ENCODE measurements at places on chromosomes 16 and 17.

DNA sequence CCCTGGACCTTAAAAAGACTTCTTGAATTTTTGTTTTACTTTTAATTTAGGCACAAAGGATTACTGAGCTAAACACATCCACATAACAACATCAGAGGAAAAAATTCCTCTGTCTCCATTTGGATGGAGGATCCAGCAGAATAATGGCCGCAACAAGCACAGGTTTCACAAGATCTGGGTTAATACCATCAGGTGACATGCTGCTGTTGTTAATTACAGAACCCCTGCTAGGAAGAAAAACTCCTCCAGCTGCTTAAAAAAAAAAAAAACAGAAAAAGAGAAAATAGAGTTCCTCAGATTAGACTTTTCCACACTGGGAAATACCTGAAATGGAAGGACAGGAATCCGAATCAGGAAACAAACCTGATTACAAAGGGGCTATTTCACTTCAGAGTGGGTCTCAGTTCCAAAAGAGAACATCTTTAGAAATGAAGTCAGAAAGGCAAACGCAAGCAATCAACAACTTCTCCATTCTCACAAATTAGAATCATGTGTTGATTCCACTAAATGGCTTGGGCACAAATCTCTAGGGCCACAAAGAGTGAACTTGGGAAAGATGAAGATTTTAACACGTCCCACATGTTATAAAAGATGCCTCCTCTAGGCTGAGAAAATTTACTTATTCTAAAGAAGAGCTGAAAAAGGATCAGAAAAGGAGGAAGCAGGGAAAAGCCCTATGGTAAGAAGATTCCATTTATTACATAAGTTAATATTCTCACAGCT is 44.0 kb downstream of the SPOP start:
- no peak for DNase-seq

DNA sequence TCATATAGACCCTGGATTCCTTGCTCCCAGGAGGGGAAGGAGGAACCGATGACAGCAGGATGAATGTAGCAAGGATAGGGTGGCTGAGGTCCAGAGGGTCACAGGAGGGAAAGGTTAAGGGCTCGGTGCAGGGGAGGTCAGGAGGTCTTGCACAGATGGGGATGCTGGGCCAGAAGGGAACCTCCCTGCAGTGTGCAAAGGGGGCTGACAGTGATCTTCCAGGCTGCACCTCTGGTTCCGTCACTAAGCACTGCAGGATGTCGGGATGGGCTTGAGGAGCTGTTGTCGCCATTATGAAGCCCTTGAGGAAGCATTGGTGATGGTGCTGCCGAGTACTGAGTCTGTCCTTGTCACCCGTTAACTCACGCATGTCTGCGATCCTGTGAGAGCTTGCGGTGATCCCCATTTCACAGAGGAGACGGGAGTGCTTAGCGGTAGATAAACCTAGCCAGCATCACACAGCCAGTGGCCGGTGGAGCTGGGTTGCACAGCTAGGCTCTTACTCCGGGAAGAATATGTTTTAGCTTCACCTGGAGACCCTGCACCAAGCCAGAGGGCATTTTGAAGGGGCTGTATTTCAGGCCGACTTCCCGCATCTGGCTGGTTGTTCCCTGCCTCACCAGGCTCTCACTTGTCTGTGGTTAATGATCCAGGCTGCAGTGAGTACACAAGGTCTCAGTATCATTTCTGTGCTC is 120.4 kb downstream of the SNX29 start:
- no peak for DNase-seq

GRCh38 chr17:6599364-6599763 is 41.1 kb downstream of the KIAA0753 start:
- no peak for DNase-seq

DNA sequence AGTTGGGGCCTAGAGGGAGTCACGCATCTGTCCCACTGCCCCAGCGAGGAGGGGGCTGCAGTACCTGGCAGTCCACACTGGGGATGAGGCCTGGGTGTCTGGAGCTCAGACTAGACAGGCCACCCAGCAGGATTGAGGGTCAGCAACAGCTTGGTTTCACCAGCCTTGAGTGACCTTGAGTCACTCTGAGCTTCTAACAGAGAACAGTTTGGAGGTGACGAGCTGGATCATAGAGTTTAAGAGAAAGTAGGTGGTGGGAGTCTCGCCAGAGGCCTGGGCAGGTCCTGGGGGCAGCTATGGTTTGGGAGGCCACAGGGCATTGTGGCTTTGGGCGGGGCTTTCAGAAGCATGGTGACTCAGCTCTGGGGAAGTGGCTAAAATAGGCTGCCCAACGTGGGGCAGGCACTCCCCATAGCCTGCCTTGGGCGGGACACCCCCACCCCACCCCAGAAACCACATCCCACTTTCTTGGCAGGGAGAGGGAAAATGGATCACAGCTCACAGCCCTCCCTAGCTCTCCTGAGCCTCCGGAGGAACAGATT is 20.5 kb downstream of the CDC42EP4 start:
- no peak for DNase-seq

GRCh38 chr17:36894925-36895324 is 42.4 kb upstream of the LHX1 start:
- no peak for DNase-seq

DNA sequence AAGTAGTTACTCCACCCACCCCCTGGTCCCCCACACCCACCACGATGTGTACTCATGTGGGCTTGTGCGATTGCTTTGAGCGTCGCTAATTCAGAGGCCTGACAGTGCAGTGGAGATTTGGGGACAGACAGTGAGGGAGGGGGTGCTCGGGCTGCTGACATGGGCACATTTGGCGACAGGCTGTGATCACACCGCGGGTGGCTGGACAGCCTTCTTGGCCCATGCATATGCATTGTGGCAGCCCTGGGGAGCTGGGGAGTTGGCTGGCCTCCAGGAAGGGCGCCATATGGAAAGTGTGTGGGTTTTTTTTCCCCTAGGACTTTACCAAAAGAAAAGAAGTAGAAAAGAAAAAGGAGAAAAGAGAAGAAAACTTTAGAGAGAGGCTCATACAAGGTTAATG is 275.5 kb upstream of the N4BP1 start:
- no peak for DNase-seq
